Left lobe of liver (tissue), 2 donors: ENCODE measurements at places on chromosomes 2 and 18. TPM values are rescaled to one million over a fixed set of nuclear protein-coding genes. Genes with fewer than 3 reads are reported as not detected.

VIL1 gene
- total RNA-seq = 2.6 TPM

INHA gene
- total RNA-seq = 0.20 TPM

TMEM131 gene
- 14.7 TPM for total RNA-seq

LTBP1 gene
- total RNA-seq = 5.8 TPM

SCN3A gene
- total RNA-seq = not detected

HTR2B gene
- 0.35 TPM for total RNA-seq

LRATD1 gene
- total RNA-seq = 1.6 TPM

- no peak for DNase-seq
Measured at GRCh38 chr2:5845798-5846330, 153.7 kb downstream of the SOX11 start.

DNA sequence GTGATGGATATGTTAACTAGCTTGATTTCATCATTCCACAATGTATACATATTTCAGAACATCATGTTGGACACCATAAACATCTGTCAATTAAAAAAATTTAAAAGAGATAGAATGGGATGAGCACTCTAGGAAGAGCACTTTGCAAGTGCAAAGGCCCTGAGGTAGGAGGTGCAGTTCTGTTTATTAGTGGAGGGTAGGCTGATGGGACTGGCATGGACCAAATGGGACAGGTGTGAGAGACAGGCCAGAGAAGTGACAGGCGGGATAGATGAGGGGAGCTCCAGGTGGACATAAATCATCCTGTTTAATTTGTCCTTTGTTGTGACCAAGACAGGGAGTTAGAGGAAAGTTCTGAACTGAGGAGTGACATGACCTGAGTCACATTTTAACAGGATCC lies 477.9 kb downstream of the TSN start:
- DNase-seq = no peak

DNA sequence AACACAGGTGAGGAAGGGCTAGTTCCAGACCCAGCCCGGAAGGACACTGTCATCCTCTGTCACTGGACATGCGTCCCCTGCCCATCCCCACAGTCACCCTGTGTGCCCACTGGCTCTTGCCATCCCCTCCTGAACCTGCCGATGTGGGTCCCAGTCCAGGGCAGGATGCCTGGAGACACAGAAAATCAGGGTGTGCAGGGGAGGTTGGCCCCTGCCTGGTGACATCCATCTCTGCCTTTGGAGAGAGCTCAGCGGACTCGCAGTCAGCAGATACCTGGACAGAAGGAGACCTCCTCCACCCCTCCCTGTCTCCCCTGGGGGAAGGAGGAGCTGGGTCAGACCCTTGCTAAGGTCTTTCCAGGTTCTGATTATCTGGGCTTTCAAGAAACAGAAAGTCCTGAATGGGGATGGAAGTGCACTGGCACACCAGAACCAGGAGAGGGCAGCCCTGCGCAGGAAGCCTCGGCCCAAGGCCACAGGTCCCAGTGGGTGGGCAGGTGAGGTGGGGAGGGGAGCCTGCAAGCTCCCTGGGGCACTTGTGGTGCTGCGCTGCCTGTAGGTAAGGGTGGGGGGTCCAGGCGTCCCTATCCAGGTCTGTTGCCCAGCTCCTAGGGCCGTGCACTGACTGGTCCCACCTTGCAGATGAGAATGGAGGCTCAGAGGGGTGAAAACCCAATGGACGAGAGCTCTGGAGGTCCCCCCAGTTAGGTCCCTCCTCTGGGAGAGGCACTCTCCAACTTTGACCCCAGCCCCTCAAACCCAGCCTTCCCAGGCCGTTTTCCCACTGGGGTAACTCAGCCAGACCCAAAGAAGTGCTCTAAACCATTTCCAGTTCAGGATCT lies 9.7 kb upstream of the OTOS start:
- DNase-seq = no peak

- DNase-seq = no peak
Measured at GRCh38 chr2:170106102-170106840, 71.7 kb upstream of the MYO3B start.

DNA sequence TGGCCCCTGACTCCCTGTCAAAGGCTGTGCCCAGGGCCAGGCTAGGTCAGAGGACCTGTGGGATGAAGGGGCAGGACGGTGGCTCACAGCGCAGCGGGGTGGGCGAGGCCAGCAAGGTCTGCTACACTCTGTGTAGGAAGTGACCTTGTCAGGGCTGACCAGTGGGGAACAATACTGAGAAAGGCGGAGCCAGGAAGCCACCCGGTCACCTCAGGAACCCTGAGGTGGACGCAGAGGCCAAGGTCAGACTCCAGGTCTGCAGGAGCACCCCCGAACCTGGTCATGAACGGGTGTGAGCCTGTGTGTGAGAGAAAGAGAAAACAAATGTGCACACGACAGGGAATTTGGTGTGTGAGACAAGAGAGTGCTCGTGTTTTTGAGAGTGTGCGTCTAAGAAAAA lies 72.3 kb downstream of the SMAD7 start:
- no peak for DNase-seq

GRCh38 chr2:17303521-17303920 lies 214.7 kb downstream of the RAD51AP2 start:
- DNase-seq = no peak

DNA sequence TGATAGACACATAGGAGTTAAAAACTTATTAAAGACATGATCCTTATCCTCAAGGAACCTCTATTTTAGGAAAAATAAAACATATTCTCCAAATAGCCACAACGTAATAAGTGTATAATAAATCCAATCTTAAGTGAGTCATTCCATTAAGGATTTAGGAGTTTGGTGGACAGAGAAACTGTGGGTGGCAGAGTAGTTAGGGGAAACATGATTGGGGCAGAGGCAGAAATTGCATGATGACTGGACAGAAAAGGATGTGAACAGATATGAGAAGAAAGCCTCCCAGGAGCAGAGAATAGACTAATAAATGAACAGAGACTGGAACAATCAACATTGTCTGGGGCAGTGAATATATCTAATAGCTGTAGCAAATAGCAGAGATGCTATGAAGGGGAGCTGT lies 48.1 kb upstream of the SIGLEC15 start:
- DNase-seq = no peak

DNA sequence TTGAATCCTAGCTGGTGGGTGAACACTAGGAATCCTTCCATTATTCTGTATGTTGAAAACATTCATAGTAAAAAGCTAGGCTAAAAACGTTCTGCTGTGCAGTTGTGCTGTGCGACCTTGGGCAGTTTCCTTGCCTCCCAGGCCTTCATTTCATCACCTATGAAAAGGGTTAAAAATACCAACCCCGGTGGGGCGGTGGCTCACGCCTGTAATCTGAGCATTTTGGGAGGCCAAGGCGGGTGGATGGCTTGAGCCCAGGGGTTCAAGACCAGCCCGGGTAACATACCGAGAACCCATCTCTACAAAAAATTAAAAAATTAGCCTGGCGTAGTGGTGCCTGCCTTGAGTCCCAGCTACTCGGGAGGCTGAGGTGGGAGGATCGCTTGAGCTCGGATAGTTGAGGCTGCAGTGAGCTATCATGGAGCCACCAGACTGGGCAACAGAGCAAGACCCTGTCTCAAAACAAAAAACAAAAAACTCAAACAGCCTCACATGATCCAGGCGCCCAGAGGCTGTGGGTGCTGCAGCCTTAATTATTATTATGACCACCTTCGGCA lies 2.9 kb upstream of the RRM2 start:
- no peak for DNase-seq

GRCh38 chr2:58039170-58039611 lies 7.4 kb upstream of the VRK2 start:
- no peak for DNase-seq

- DNase-seq = no peak
Measured at GRCh38 chr2:42793334-42794270, 1.2 kb upstream of the HAAO start.

GRCh38 chr18:70709144-70709543 lies 420.3 kb downstream of the SOCS6 start:
- no peak for DNase-seq

- no peak for DNase-seq
Measured at GRCh38 chr2:102122909-102123308, 19.6 kb upstream of the IL1R1 start.

DNA sequence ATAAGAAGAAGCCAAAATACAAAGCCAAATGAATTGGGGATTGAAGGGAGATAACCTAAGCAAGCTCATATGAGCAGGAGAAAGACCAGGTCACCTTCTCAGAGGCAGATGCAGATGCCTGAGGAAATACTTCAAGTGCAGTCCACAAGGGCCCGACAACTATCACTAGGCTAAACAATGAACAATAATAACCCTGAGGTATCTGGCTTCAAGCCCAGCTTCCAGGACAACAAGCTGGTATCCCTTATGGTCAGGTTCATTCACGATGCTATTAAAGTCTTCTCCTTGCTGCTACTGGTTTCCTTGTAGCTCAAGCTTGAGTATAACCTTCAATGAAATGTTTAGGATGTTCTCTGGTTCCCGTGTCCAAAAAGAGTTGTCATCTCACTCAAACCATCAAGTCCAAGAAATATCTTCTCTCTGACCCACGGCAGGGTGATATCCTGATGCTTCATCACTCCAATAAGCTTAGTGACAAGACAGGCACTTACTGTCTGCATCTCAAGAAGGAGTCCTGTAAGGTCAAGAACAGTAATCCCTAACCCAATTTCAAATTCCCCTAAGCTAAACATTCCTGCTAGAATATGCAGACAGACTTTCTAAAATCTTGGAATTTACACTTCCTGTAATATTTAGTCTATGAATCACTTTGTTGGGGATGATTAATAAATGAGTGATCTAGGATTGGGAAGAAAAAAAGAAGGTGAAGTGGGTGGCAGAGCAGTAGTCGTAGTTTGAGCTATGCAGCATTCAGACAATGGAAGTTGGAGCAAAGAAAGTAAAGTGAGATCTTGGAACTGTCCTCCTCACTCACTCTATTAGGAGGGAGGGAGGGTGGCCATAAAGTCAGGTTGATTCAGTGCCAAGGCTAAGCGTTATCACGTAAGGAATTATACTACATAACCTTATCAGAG lies 33.1 kb downstream of the CHN1 start:
- DNase-seq = no peak
